ENCODE measurements at places on chromosomes 4 and X.

- DNase-seq, result peak; percentile 23
Measured at GRCh38 chrX:132671229-132671641, 182.4 kb upstream of the MBNL3 start.

GRCh38 chrX:19555236-19555635 lies 39.9 kb upstream of the MAP3K15 start:
- DNase-seq, result no peak

DNA sequence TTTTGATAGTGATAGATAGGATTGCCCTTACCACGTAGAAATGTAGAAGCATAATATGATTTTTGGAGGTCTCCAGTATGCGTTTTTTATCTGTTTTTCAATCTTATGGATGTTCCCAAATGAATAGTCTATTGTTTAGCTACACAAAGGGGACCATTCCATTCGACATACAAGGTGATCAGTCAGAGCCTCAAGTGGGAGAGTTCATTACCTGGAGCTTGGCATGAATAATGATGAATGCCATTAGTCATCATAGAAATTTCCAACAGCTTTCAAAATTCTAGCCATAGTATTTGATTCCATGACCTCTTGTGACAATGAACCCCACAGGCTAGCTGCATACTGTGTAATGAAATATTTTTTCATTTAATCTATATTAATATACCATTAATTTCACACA lies 123.6 kb downstream of the PDHA2 start:
- no peak for DNase-seq

DNA sequence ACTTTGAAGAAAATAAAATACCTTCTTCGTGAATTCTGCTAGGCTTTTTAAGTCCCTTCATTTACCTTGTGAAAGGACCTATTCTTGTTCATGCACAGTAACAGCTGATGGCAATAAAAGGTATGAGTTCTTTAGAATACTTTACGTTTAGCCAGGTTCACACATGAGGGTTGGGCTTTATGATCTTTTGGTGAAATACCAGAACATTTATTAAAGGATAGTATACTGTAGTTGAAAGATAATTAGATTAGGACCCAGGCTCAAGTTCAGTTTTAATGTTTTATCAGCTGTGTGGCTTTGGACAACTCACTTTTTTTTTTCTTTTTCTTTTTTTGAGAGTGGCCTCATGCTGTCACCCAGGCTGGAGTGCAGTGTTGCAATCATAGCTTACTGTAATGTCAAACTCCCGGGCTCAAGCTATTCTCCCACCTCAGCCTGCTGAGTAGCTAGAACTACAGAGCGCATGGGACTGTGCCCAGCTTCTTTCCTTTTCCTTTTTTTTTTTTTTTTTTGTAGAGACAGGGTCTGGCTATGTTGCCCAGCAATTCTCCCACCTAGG lies 28.2 kb upstream of the NEIL3 start:
- DNase-seq, result no peak

GRCh38 chrX:11416600-11416999 lies 123.4 kb downstream of the AMELX start:
- DNase-seq, result no peak

- DNase-seq, result no peak
Measured at GRCh38 chr4:10283761-10284160, 167.2 kb upstream of the WDR1 start.
